ENCODE measurements at places on chromosomes 2 and 18.
A peak's percentile ranks its signal among the peaks of the same experiment; 100 is the strongest.

DNA sequence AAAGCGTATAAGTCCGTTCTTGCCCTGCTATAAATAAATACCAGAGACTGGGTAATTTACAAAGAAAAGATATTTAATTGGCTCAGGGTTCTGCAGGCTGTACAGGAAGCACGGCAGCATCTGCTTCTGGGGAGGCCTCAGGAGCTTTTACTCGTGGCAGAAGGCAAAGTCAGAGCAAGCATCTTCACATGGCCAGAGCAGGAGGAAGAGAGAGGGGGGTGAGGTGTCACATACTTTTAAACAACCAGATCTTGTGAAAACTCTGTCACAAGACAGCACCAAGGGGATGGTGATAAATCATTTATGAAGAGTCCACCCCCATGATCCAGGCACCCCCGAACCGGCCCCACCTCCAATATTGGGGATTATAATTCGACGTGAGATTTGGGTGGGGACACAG, 130.6 kb downstream of the LTBP1 start:
- no peak for DNase-seq

- DNase-seq = no peak
Measured at GRCh38 chr2:197378086-197378485, 56.7 kb downstream of the SF3B1 start.

- no peak for DNase-seq
Measured at GRCh38 chr2:29042561-29043075, 31.7 kb downstream of the PCARE start.

GRCh38 chr2:224507789-224508188, 77.4 kb downstream of the CUL3 start:
- DNase-seq = no peak

DNA sequence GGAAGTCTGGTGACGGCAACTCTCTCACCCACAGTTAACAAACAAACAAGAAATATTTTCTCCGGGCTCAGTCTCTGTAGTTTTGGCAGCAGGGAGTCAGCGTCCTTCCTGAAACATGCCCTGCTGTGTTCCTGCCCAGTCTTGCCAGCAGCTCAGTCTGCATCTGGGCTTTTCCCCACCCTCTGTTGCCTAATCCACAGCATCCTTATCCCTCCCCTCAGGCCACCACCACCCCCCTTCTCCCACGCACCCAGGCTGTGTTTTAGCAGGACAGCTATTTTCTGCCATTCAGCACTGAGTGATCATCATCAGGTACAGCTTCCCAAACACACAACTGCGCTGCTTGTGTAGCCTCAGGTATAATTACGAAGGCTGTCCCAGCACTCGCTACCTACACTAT, 168.2 kb downstream of the DPP10 start:
- DNase-seq = no peak

DNA sequence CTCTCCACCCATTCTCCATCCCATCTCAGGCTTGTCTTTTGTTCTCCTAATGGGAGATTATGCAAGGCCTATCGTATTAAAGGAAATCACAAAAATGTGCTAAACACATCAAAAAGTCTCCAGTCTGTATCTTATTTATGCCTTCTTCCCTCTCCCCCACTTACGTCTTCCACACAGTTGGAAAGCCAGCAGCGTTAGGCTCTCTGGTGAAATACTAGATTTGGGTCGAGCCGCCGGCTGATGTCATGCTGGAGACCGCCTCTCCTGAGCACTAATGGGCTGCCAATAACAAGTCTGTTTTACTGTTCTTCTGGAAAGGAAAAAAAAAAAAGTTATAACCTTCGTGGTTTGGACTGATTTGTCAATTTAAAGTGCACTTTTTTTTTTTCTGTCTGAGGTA, 182.7 kb upstream of the SIX2 start:
- DNase-seq = peak; percentile 59

- DNase-seq = no peak
Measured at GRCh38 chr18:31979714-31980113, 36.8 kb upstream of the TRAPPC8 start.

DNA sequence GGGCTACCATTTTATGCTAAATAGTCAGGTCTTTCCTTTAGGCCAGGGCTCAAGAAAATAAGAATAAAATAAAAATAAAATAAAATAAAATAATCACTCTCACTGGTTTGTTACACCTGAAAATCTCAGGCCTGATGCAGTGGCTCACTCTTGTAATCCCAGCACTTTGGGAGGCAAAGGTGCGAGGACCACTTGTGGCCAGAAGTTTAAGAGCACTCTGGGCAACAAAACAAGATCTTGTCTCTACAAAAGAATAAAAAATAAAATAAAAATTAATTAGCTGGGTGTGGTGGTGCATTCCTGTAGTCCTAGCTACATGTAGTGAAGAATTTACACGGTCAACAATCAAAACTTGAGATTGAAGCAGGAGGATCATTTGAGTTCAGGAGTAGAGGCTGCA, 159.4 kb downstream of the NRXN1 start:
- DNase-seq = no peak

DNA sequence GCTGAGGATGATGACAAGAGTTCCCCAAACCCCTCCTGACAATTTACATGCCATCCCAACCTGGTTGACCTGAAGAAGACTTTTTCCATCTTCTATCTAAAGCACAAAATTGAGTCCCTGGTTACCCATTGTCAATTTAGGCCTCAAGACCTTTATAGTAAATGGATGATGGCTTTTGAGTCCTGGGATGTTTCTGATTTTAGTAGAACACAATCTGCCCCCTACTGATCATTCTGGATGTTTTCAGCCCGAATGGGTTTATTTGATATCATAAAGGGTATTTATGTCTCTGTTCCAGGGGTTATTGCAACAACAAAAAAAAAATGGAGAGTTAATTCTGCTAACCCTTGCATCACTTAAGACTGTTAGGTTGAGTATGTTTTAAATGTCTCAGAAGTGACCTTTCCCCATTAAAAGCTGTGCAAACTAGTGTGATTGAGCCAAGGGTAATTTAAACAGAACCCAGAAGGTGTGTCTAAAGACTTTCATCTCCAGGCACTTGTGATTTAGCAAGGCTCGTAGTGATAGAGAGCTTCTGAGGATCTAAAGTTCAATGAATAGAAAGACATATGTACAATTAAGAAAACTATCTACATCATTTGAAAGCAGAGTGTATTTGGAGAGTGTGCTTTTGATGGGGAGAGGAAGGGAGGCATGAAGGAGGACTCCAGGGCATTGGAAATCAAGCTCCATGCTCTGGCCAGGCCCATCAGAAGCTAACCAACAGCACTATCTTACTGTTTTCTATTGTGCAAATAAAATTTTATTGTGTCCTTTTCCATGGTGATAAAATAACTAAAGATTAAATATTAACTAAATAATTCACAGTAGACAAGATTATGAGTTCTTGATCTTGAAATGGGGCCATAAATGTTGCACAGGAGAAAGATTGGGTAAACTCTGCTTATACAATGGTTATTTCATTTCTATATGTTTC, 96.6 kb upstream of the NOSTRIN start:
- DNase-seq = no peak

DNA sequence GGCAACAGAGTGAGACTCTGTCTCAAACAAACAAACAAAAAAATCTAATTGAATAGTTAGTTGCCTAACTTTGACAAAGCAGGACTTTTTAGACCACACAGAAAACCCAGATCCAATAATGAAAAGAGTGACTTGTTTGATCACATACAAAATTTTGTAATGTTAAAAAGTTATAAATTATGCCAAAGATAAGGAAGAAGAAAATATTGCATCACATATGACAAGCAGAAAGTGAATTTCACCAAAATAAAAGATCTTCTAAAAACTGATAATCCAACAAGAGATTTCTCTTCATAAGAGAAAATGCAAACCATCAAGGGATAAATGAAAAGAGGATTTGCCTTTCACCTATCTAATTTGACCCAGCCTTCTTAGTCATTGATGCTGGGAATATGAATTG, 2.8 kb upstream of the RMP24 start:
- no peak for DNase-seq

DNA sequence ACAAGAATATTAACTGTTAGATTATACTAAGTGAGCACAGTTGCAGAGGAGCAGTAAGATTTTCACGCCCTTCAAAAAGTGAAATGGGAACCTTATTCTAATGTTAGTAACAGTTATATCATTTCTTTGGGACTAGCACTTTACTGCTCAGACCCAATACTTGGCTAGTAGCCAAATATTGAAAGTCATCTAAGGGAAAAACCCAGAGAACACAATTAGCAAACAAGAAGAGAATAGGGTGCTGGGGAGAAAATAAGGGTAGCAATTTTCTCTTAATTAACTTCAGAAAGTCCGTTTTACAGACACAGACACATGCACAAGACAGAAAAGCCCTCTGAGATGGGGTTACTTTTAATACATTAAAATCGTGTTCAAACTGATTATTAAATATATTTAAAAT, 71.8 kb downstream of the ID2 start:
- DNase-seq = peak; percentile 4

- no peak for DNase-seq
Measured at GRCh38 chr18:63322206-63322605, 2.6 kb upstream of the BCL2 start.

GRCh38 chr2:241267249-241268067, 48.0 kb downstream of the HDLBP start:
- DNase-seq = no peak

- peak; percentile 87 for DNase-seq
Measured at GRCh38 chr18:26480897-26481795, 67.2 kb downstream of the KCTD1 start.

DNA sequence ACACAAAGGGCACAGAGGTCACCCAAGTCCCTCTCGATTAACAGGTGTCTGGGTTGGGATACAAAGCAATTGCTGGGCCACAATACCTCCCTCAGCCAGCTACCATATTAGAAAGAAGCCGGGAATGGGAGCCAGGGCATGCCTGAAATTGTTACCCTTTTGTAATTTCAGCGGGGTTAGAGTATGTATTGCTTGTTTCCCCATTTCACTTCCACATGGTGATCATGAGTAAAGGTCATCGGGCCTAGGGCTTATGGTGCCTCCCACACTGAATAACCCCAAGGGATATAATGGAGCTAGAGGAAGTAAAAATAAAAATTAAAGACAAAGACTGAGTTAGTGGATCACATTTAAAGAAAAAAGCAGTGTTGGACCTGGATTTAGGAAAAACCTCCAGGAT, 437.2 kb upstream of the KLHL29 start:
- DNase-seq = no peak

- DNase-seq = no peak
Measured at GRCh38 chr2:207629553-207629952, 4.4 kb upstream of the METTL21A start.

- no peak for DNase-seq
Measured at GRCh38 chr2:215020283-215020682, 118.1 kb downstream of the ABCA12 start.

DNA sequence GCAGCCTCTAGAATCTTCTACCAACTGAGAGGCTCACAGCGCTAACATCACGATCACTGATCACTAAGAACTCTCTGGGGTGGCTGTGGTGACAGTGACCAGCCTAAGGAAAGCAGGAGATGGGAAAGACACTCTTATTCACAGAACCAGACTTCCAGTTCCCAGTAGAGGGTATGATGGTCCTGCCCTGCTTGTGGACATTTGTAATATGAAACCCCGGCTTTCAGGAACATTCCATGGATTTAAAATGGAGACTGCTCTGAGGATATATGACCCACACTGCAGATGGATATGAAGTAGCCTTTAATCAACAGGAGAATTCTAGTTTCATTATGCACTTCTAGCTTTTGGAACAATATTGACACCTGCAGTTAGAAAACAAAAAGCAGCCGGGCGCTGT, 131.8 kb downstream of the AFF3 start:
- DNase-seq = no peak

GRCh38 chr18:24033641-24034412, 19.3 kb downstream of the TTC39C start:
- DNase-seq = no peak

GRCh38 chr2:117726747-117727146, 87.7 kb upstream of the DDX18 start:
- no peak for DNase-seq

- DNase-seq = no peak
Measured at GRCh38 chr2:236604575-236605344, 35.1 kb downstream of the ACKR3 start.

- no peak for DNase-seq
Measured at GRCh38 chr18:44635546-44635945, 45.1 kb upstream of the SETBP1 start.

- no peak for DNase-seq
Measured at GRCh38 chr2:173544641-173545363, 190.1 kb downstream of the CDCA7 start.

DNA sequence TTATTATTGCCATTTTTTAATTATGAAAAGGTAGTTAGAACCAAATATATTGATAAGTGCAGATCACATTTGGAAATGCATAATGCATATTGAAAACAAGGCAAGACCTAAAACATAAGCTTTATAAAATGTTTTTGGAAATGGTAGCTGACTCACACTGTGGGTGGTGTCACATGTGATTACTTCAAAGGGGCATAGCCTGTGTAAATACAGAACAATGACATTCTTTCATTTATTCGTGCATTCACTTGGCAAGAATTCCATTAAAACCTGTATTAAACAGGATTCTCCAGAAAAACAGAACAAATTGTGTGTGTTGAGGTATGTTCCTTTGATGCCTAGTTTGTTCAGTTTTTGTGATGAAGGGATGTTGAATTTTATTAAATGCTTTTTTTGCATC, 427.3 kb upstream of the ST6GAL2 start:
- no peak for DNase-seq

- DNase-seq = no peak
Measured at GRCh38 chr2:127011796-127012195, 95.2 kb downstream of the BIN1 start.

DNA sequence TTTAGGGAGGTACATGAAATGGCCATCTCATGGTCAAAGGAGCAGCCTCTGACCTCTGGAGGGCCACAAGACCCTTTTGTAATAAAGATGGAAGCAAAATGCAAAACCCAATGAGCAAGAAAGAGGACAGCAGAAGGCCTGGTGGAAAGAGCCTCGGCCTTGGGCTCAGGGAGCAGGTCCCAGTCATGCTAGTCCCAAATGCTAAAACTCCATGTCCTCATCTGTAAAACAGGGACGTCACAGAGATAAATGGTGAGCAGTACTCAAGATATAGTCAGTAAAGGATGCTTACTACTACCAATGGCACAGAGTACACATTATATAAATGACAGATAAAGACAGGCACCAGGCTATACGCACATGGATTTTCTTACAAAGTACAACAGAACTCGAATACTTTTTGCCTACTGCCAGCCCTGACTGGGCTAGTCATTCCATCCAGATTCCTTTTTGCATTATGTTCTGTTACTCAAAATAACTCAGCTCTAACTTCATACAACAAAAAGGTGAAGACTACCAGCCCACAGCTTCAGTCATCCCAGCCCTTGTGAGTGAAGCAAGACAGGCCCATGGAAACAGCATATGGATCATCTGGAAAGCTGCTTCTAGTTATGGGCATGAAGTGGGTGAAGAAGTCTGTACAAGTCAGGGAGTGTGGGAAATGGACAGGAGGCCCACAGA, 64.9 kb upstream of the TFCP2L1 start:
- DNase-seq = no peak

- no peak for DNase-seq
Measured at GRCh38 chr2:60351321-60351720, 202.1 kb downstream of the BCL11A start.

- no peak for DNase-seq
Measured at GRCh38 chr2:69745035-69745434, 3.1 kb downstream of the ANXA4 start.

All from muscle of back (tissue), 13 donors.